Sigmoid colon (tissue), 7 donors: ENCODE measurements at places on chromosomes 1 and 21. TPM values are rescaled to one million over a fixed set of nuclear protein-coding genes. Genes with fewer than 3 reads are reported as not detected.

GRCh38 chr1:92790867-92791266, 6.0 kb upstream of the EVI5 start:
- no peaks in the 10 kb centered on the region for H3K27me3 ChIP-seq
- no peak for DNase-seq
- no peak overlapping the region for H3K4me3 ChIP-seq
- H3K27ac ChIP-seq: no peak overlapping the region
- no peaks in the 10 kb centered on the region for H3K36me3 ChIP-seq

The TRIM58 gene
- 2.1 TPM for total RNA-seq

The FNDC10 gene
- 0.82 TPM for total RNA-seq

The PAQR6 gene
- 7.5 TPM for total RNA-seq

- no peaks in the 10 kb centered on the region for H3K36me3 ChIP-seq
- no peaks in the 10 kb centered on the region for H3K27me3 ChIP-seq
- no peak overlapping the region for H3K4me3 ChIP-seq
- no peak overlapping the region for H3K27ac ChIP-seq
- no peak for DNase-seq
- H3K4me1 ChIP-seq: peaks cover 21% of the 10 kb centered on the region
Measured at GRCh38 chr1:22450351-22451021, 1.2 kb upstream of the ZBTB40 start.

GRCh38 chr1:78045563-78045925, 222 bp upstream of the GIPC2 start:
- peak overlapping the region; percentile 42 for H3K27ac ChIP-seq
- H3K27me3 ChIP-seq: peaks cover 12% of the 10 kb centered on the region
- no peak for DNase-seq

The MRPL39 gene
- 18.1 TPM for total RNA-seq

DNA sequence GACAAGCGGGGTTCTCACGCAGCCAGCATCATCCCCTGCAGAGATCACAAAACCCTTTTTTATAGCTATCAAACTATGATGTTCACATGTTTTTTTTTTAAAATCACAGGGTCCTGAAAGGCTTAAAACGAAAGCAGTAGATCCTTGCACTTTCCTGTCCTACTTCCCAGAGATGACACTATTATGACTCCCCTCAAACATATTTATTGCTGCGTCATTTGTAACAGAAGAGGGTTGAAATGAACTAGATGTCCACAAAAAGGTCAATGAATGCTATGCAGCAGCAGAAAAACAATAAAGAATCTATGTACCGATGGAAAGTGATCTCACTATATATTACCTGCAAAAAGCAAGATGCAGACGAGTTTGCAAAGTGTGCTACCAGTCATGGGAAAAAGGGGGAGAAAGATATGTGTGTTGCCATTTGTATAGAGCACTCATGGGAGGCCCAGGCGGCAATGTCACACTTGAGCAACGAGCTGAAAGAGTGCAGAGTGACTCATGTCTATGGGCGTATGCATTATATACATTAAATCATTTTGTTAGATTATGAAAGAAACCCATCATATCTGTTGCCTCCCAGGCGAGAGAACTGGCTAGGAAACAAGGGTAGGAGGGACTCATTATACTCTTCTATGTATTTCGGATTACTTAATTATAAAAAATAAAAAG, 68.9 kb upstream of the PARP1 start:
- DNase-seq: no peak
- no peak overlapping the region for H3K4me3 ChIP-seq
- H3K4me1 ChIP-seq: no peaks in the 10 kb centered on the region
- H3K27me3 ChIP-seq: no peaks in the 10 kb centered on the region
- no peaks in the 10 kb centered on the region for H3K36me3 ChIP-seq

The LHX4 gene
- not detected for total RNA-seq

- no peak overlapping the region for H3K4me3 ChIP-seq
- no peaks in the 10 kb centered on the region for H3K4me1 ChIP-seq
Measured at GRCh38 chr1:98355656-98356383, 305.7 kb upstream of the SNX7 start.

DNA sequence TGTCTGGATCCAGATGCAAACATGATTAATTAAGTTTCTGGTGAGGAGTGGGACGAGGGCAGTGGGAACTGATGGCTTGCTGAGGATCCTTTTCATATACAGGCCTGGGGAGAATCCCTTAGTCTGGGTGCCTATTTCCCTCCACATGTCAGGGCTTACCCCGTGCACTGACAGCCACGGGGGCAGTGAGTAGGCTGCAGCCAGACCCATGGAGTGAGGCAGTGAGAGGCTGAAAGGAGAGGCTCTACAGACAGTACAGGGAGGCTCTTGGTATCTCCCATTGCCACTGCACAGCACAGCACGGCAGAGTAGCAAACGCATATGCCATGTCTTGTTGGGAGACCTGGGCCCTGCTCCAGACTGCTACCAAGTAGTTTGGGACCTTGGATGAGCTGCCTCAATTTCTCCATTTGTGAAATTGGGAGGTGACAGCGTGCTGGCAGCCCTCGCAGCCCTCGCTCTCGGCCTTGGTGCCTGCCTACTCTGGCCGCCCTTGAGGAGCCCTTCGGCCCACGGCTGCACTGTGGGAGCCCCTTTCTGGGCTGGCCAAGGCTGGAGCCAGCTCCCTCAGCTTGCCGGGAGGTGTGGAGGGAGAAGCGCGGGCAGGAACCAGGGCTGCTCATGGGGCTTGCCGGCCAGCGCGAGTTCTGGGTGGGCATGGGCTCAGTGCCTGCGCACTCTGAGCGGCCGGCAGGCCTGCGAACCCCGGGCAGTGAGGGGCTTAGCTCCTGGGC, 35.3 kb upstream of the HAO2 start:
- peaks cover 26% of the 10 kb centered on the region for H3K4me1 ChIP-seq
- no peaks in the 10 kb centered on the region for H3K27me3 ChIP-seq
- no peak overlapping the region for H3K27ac ChIP-seq
- DNase-seq: no peak

- H3K27ac ChIP-seq: no peak overlapping the region
- no peak for DNase-seq
- H3K36me3 ChIP-seq: no peaks in the 10 kb centered on the region
- no peaks in the 10 kb centered on the region for H3K27me3 ChIP-seq
- no peak overlapping the region for H3K4me3 ChIP-seq
- no peaks in the 10 kb centered on the region for H3K4me1 ChIP-seq
Measured at GRCh38 chr1:119312500-119312899, 56.1 kb upstream of the HAO2 start.

GRCh38 chr1:24141311-24141997, 1.5 kb downstream of the IL22RA1 start:
- H3K36me3 ChIP-seq: no peaks in the 10 kb centered on the region
- no peaks in the 10 kb centered on the region for H3K4me1 ChIP-seq
- no peak overlapping the region for H3K4me3 ChIP-seq
- H3K27me3 ChIP-seq: no peaks in the 10 kb centered on the region

The C4BPA gene
- total RNA-seq: not detected

DNA sequence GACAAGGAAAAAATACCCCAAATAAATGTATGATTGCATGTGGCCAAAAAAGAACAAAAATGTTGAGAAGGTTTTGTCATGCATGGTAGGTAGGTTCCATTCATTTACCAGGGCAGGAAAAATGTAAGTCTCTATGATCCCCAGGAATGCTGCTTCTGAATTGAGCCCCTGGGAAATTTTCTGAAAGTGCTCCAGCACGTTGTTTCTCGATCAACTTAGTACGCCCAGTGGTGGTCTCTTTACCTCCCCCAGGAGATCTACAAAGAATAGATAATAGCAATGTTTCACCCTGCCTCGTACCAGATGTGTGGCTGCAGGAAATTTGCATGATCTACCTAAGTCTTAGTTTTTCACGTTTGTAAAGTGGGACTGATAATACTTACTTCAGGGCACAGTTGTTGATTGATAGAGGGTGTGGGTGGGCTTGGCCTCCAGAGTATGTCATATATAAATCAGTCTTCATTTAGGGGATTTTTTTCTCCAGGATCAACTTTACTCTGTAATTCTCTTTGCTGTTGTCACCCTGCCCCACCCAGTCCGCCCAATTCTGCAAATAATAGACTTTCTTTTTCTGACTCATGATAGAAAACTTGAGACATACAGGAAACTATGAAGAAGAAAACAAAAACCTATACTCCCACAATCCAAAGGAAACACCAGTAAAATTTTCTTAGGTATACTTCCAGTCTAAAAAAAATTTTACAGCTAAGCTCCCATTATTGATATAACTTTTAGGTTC, 462.0 kb upstream of the RUNX1 start:
- H3K4me3 ChIP-seq: no peak overlapping the region
- peaks cover 6% of the 10 kb centered on the region for H3K27me3 ChIP-seq
- DNase-seq: no peak
- no peak overlapping the region for H3K27ac ChIP-seq
- no peaks in the 10 kb centered on the region for H3K36me3 ChIP-seq
- peaks cover 10% of the 10 kb centered on the region for H3K4me1 ChIP-seq

- no peaks in the 10 kb centered on the region for H3K27me3 ChIP-seq
- H3K4me1 ChIP-seq: peaks cover 4% of the 10 kb centered on the region
- no peaks in the 10 kb centered on the region for H3K36me3 ChIP-seq
Measured at GRCh38 chr1:170067253-170067819, 7.2 kb downstream of the KIFAP3 start.

The SELP gene
- 4.6 TPM for total RNA-seq

DNA sequence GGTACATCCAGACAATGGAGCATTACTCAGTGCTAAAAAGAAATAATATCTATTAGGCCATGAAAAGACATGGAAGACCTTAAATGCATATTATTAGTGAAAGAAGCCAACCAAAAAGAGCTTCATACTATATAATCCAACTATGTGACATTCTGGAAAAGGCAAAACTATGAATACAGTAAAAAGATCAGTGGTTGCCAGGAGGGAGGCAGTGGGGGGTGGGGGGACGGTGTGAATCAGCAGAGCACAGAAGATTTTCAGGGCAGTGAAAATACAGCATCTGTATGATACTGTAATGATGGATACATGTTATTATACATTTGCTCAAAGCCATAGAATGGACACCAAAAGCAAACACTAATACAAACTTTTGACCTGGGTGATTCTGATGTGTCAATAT, 339.4 kb upstream of the SNX7 start:
- H3K4me1 ChIP-seq: no peaks in the 10 kb centered on the region
- no peaks in the 10 kb centered on the region for H3K27me3 ChIP-seq
- DNase-seq: no peak
- no peak overlapping the region for H3K4me3 ChIP-seq

DNA sequence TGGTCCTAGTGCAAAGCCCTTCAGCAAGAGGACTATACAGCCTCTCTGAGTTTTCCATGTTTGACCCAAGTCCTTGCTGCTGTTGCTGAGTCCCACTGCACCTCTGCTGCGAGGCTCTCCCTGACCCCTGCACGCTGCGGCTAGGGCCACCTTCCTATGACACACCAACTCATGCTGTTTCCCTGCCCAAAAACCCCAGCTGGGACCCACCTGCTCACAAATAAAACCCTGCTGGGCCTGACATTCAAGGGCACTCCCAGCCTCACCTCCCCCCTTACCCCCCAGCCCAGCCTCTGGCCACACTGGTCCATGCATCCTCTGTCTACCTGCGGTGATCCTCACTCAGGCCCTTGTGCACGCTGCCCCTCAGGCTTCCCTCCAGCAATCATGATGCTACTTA, 12.3 kb upstream of the ASCL5 start:
- peaks cover 71% of the 10 kb centered on the region for H3K36me3 ChIP-seq
- H3K4me1 ChIP-seq: no peaks in the 10 kb centered on the region
- H3K27me3 ChIP-seq: no peaks in the 10 kb centered on the region
- DNase-seq: no peak
- no peak overlapping the region for H3K4me3 ChIP-seq
- no peak overlapping the region for H3K27ac ChIP-seq

The PAPPA2 gene
- total RNA-seq: 1.4 TPM

- H3K27me3 ChIP-seq: no peaks in the 10 kb centered on the region
- DNase-seq: no peak
- H3K4me3 ChIP-seq: no peak overlapping the region
- H3K27ac ChIP-seq: no peak overlapping the region
- peaks cover 9% of the 10 kb centered on the region for H3K4me1 ChIP-seq
Measured at GRCh38 chr1:62237950-62238374, 43.3 kb downstream of the L1TD1 start.

DNA sequence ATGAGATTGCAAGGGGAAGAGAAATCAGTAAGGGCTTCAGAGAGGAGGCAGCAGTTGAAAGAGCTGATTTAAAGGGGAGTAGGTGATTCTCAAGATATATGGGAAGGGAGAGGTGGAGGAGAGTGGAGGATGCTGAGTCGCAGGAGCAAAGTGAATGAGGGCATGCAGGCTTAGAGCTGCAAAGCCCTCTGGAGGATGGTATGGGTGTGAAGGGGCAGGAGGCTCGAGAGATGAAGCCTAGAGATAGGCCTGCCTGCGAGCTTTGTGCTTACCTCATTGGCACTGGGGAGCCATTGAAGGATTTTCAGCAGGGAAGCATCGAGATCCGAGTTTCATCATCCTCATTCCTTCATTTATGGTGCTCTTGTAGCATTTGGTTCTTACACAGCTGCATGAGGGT, 15.8 kb upstream of the SH2D2A start:
- DNase-seq: no peak
- H3K36me3 ChIP-seq: no peaks in the 10 kb centered on the region
- H3K27ac ChIP-seq: no peak overlapping the region
- H3K4me1 ChIP-seq: no peaks in the 10 kb centered on the region
- H3K27me3 ChIP-seq: no peaks in the 10 kb centered on the region

- H3K4me3 ChIP-seq: no peak overlapping the region
- no peaks in the 10 kb centered on the region for H3K27me3 ChIP-seq
- H3K4me1 ChIP-seq: peaks cover 6% of the 10 kb centered on the region
Measured at GRCh38 chr1:108590957-108591356, 31.1 kb downstream of the EEIG2 start.

- no peaks in the 10 kb centered on the region for H3K36me3 ChIP-seq
- H3K27ac ChIP-seq: no peak overlapping the region
- no peak for DNase-seq
- no peak overlapping the region for H3K4me3 ChIP-seq
- peaks cover 43% of the 10 kb centered on the region for H3K4me1 ChIP-seq
Measured at GRCh38 chr21:43721206-43721605, 2.3 kb downstream of the PDXK start.

The SERTAD4 gene
- total RNA-seq: 4.3 TPM

The SDHC gene
- total RNA-seq: 21.2 TPM

DNA sequence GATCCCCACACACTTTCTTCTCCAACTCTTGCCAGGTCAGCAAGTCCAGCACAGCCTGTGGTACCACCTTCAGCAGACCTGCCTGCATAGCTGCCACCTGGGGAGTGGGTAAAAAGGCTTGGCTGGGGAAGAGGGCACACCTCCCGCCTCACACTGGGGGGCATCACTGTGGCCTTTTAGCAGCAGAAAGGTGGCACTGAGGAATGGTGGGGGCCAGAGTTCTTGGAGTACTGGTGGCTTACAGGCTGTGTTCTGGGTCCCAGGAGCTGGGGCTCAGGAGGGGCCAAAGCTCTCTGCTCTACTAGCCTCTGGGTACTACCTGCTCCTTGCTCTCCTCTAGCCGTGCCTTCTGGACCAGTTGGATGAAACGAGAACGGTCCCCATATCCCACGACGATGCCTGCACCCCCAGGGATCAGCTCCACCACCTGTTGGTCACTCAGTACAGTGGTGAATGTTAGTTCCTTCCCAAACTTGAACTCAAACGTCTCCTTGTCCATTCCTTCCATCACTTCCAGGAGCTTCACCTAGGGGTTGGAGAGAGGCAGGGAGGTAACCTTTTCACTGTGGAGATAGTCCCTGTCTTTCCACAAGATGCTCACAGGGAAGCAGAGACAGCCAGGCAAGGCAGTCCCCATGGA, 6.7 kb downstream of the HECTD3 start:
- no peaks in the 10 kb centered on the region for H3K27me3 ChIP-seq
- H3K36me3 ChIP-seq: peaks cover 72% of the 10 kb centered on the region
- no peak for DNase-seq
- no peak overlapping the region for H3K27ac ChIP-seq
- H3K4me1 ChIP-seq: peaks cover 2% of the 10 kb centered on the region
- no peak overlapping the region for H3K4me3 ChIP-seq
